ENCODE measurements at places on chromosomes 5 and 9.

DNA sequence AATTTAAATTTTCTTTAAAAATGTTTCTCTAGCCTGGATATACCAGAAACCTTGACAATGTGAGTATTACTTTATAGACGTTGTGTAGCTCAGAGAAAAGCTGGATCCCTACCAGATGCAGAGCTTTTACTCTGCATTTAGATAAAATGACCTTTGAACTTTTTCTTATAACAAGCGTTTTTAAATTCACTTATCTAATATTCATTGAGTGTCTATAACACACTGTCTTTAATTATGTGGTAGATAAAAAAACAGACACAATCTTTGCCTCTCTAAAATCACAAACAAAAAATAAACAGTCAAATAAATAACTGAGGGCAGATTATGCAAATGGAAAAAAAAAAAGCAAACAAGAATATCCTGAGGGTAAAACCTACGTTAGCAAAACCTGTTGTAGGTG lies 773.6 kb downstream of the CDH12 start:
- no peak for DNase-seq

DNA sequence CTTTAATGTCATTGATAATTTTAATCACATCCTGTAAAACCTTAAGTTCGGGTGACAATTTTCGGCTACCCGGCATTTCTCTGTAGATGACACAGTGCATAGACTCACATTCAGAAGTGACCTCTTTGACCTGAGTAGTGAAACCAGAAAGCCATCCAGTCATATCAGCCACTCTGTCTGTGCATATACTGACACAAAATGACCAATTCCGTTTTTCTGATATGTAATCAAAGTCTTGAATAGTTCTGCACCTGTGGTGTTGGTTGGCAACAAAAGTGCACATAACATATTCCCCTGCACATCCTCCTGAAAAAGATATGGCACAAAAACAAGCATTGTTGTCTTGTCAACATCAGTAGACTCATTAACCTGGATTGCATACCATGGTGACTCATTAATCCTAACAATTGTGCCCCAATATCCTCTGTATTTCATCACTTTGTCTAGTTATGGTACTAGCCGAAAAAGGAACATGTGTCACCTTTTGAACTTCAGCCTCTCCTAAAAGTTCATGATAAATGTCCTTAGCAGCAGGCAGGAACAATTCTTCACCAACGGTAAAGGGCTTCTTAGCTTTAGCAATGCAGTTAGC lies 4.6 kb upstream of the HNRNPA0 start:
- peak; percentile 4 for DNase-seq

DNA sequence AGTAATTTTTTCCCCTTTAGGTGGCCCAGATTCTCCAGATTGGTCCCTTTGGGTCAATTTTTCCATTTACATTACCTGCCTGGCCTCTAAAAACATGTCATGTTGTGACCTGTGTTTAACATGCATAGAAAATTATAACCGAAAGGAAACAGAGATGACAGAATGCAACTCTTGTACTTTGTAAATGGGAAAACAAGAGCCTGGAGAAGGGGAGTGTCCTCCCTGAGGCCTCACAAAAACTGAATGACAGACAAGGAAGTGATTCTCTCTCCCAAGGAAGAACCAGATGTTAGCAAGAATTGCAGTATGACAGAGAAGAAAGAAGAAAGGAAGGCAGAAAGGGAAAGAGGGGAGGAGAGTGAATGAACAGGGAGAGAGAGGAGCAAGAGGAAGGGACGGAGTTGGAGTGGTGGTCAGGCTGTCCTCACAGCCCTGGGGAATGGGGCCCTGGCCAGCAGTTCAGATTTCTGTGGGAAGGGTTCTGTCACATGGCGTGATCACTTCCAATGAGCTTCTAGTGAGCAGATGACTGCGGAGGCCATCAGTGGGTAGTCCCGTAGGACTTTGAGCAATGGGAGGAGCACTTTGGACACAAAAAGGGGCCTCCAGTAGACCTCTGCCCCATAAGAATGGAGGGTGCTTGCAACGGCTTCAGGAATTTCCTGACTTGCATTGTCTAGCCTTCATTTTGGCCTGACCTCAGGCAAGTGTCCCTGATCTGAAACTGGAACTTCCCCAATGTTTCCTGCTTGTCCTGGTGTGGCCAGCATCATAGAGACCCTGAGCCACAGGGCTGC lies 31.6 kb downstream of the ABLIM3 start:
- peak; percentile 47 for DNase-seq

GRCh38 chr5:173971681-173972345 lies 17.2 kb upstream of the C5orf47 start:
- no peak for DNase-seq

DNA sequence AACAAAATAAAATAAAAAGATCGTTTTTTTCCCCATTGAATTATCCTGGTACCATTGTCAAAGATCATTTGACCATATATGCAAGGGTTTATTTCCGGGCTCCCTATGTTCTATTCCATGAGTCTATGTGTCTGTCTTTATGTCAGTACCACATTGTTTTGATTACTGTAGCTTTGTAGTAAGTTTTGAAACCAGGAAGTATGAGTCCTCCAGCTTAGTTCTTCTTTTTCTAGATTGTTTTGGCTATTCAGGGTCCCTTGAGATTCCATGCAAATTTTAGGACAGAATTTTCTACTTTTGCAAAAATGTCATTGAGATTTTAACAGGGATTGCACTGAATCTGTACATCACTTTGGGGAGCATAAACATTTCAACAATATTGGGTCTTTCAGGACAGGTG lies 18.7 kb upstream of the EEIG1 start:
- DNase-seq = no peak

GRCh38 chr5:64767959-64768357 lies 533 bp downstream of the SREK1IP1 start:
- DNase-seq = peak; percentile 54

Measured in fibroblast of villous mesenchyme (primary cell).